ENCODE measurements at places on chromosomes 5 and 9.

- DNase-seq: no peak
Measured at GRCh38 chr9:128408963-128409431, 11.7 kb upstream of the CERCAM start.

GRCh38 chr5:135425641-135426040 lies 21.5 kb downstream of the DCANP1 start:
- no peak for DNase-seq

GRCh38 chr9:77563174-77563573 lies 84.9 kb downstream of the GNA14 start:
- DNase-seq: no peak

DNA sequence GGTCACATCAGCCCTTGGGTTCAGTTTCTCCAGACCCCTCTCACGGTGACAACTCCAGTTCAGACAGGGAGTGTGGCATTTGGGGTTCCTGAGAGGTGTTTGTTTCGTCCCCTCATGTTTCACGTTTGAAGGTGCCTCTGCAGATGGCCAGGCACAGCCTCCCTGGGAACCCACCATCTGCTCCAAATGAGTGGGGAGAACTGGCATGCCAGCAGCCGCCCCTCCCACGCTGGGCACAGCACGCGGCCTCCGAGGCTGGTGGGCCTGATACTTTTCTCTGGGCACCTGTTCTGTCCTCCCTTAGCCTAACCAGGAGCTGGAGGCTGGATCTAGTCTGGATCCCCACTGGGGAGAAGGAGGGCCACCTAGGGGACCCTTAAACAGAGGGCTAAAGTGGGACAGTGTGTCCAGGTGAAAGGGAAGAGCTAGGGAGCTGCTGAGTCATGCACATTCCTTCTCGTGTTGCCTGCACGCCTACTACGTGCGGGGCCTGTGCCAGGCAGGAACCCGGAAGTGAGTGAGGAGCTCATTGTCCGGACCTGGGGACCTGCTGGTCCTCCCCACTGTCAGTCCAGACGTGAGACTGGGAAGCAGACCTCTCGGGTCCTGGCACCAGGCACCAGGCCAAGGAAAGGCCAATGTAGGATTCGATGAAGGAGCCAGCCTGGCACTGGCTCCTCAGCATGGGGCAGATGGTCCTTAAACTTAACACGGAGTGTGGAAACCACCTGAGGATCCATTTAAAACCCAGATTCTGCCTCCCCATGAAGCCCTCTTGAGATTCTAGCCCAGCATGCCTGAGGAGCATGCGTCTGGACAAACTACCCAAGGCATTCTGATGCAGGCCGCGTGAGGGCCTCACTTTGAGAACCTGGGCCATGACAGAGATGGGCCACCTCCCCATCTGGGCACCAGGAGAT lies 11.7 kb downstream of the DNM1 start:
- no peak for DNase-seq

DNA sequence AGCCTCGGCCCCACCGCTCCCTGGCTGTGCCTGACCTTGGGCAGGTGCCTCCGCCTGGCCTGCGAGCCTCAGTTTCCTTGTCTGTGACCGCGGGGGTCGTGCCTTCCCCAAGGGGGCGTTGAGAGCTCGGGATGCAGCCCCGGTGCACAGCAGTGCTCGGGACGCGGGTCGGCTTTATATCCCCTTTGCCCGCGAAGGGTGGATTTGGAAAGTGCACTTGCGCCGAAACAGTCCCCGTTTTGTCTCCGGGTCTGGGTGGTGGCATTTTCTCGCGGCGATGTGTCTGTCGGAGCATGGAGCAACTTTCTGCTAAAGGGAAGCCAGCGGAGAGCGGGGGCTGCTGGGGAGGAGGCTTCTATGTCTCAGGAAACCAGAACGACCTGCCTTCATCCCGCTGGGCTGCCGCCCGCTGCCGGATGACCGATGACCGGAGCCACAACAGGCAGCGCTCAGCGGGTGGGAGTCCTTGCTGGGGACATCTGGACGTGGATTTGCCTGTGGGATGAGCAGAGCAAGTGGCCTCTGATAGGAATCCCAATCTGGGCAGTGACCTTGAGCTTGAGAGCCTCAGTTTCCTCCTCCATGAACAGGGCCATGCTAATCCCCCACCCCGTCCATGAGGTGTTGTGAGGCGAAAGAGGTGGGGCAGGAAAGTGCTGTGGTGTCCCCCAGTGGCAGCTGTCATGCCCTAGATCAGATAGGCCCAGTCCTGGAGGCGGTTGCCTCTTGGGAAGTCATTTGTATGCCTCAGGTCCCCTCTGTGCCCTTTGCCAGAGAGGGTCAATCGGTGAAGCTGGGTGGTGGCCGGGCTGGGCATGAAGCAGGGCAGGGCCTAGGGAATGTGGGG lies 651 bp downstream of the HRH2 start:
- no peak for DNase-seq

DNA sequence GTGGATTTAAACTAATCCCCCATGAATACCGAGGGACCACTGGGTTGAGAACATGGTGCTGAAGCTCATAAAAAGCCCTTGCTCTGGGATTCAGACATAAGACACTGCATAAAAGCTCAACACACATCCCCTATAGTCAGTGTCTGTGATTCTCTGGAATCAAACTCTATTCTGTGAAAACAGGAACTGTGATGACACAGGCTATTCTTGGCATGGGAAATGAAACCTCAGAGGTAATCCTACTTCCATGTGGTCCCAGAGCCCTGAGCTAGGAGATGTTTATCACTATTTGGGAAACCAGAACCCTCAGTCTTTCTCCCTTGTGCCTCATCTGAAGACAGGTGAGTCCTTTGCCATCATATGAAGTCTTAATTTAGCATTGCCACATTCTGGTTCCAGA lies 135.4 kb upstream of the PRSS3 start:
- DNase-seq: no peak

GRCh38 chr9:88571419-88571818 lies 36.4 kb downstream of the NXNL2 start:
- DNase-seq: no peak

DNA sequence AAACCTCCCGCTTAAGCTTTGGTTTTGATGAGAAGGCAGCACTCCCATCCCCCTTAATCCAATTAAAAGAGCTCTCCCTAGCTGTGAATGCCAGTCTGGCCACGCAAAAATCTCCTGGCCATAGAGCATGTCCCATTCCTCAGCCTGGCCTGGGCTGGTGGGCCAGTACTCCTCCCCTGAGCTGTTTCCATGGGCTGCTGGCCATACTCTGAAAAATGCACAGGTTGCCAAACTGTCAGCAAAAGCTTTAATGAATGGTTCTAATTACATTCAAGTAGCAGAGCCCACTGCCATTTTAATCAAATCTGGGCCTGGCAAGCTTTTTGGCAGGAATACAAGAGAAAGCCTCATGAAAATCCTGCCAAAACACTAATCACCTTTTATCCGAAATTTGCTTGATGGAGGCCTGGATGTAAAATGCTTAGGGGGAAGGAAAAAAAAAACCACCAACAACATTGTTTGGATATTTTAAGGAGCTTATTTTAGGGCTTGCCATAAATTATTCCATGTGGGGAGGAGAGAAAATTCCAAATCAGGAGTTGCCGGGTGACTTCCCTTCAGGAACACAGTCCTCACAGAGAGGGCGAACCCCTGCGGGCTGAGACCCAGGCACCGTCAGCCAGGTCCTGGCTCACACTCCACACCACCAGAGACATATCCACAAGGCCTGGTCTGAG lies 243.3 kb downstream of the SEC61B start:
- no peak for DNase-seq

DNA sequence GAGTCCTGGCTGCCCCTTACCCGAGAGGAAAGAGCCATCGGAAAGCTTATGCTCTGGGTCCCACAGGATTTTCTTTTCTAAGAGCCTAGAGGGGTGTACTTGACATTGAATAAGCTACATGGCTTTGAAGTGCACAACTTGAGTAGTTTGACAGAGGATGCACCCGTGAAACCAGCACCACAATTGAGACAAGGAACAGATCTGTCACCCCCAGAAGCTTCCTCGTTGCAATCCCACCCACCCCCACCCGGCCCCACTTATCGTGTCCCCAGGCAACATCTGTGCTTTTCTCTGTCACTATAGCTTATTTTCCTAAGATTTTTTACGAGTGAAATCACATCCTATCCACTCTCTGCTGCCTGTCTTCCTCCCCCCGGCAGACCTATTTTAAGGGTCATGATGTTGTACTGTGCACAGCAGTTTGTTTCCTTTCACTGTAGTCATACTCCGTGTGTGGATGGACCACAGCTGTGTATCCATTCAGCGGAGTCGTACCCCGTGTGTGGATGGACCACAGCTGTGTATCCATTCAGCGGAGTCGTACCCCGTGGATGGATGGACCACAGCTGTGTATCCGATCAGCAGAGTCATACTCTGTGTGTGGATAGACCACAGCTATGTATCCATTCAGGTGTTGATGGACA lies 8.8 kb upstream of the FCN2 start:
- DNase-seq: no peak

GRCh38 chr5:95531491-95531890 lies 23.3 kb downstream of the SKIC3 start:
- DNase-seq: no peak

- no peak for DNase-seq
Measured at GRCh38 chr5:141517880-141518617, 29.2 kb downstream of the PCDHGC5 start.

Data from esophagus squamous epithelium (tissue), 5 donors.